ENCODE measurements at places on chromosomes 2 and 18.

GRCh38 chr2:200479692-200480265 lies 30.1 kb downstream of the KCTD18 start:
- DNase-seq = no peak

- DNase-seq = no peak
Observed at GRCh38 chr2:23445450-23445868, 60.5 kb downstream of the KLHL29 start.

- no peak for DNase-seq
Observed at GRCh38 chr2:19120941-19121750, 237.3 kb downstream of the OSR1 start.

DNA sequence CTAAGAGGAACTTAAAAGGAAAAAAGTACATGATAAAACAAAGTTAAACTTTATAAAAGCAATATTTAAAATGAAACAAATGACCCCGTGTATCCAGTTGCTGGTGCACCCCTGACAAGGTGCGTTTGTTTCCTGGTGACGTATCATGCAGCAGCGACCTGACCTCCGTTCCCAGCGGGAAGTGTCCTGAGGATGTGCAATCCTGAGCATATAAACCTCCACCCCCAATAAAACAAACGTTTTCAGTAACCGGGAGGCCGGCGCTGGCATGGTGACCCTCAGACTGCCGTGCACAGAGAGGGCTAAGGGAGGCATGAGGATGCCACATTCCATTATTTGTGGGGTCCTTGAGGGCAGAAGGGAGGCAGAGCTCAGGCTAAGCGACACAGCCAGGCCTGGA lies 14.8 kb downstream of the SLC66A2 start:
- no peak for DNase-seq

- no peak for DNase-seq
Observed at GRCh38 chr18:13605477-13605876, 120.9 kb downstream of the FAM210A start.

GRCh38 chr2:179936654-179937053 lies 70.4 kb downstream of the CWC22 start:
- DNase-seq = no peak

DNA sequence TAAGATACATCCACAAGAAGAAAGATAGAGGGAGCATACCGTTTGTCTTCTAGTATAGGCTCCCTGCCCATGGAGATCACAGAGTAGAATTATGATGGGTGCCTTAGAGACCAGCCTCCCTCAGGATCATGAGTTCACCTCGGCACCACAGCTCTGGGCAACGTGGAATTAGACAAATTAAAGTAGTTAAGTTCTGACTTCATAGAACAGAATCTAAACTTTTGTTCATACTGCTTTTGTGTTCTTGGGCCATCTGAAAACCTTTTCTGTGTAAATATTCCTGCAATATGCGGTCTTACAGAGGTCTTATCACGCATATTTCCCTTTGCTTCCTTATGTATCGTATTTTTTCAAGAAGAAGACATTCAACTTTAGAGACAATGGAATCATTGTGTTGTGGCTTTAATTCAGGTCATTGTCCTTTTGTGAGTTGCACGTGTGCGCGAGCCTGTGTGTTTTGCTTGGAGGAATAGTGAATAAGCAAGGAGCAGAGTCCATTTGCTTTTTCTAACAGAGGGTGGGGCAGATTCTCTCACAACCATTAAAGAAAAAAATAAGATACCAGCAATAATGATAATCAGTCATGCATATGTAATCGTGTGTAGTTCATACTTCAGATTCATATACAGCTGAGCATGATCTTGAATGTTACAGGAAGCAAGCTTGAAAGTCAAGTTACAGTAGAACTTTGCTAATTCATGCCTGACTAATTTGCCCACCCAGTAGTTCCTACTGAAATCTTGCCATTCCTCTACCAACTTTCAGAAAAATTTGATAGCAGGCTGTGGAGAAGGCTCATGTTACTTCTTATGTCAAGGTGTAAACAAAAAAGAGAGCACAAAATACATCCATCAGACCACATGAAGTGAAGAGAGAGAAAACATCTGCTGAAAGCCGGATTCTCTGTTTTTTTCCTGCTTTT lies 243.6 kb downstream of the NEDD4L start:
- no peak for DNase-seq

DNA sequence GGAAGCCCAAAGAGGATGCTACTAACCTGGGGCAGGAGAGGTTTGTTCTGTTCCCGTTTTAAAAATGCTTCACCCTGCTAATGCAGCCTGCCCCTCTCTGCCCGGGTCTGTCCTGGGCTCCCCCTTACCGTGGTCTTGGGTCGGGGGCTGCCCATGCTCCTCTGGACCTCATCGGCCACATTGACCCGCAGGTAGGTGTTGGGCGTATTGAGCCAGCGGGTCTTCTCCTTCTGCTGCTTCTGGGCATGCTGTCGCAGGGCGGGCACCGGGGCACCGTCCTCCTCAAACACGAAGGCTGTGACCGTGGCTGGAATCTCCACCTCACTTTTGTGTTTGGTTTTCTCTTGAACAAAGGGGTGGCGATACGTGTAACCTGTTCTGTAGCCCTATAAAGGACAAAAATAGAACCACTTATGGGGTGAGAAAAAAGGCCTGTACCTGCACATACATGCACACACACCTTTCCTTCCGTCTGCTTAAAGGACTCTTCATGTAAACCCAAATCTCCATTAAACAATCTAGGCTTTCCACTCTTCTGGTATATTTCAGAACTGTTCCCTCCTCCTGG lies 89.3 kb downstream of the ADD2 start:
- DNase-seq = no peak

- DNase-seq = no peak
Observed at GRCh38 chr2:168030862-168031624, 216.4 kb downstream of the STK39 start.

DNA sequence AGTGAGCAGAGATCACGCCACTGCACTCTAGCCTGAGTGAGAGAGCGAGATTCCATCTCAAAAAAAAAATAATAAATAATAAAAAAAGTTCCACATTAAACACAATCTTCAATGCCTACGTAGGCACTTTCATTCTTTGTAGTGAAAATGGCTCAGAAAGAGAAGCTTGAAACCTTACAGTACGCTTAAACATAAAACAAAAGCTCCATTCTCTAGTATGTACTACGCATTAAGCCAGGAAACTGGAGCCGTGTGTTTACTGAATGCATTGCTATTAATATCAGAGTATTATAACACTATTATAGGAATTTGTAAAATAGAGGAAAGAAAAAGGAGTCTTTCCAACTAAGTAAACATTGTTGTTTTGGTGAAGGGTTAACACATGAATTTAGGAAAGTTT lies 41.3 kb upstream of the LMAN1 start:
- DNase-seq = no peak

GRCh38 chr18:27301615-27302378 lies 116.7 kb upstream of the CHST9 start:
- DNase-seq = no peak

GRCh38 chr2:28405537-28405936 lies 12.9 kb downstream of the FOSL2 start:
- DNase-seq = no peak

GRCh38 chr2:57957238-57957637 lies 89.4 kb upstream of the VRK2 start:
- no peak for DNase-seq

DNA sequence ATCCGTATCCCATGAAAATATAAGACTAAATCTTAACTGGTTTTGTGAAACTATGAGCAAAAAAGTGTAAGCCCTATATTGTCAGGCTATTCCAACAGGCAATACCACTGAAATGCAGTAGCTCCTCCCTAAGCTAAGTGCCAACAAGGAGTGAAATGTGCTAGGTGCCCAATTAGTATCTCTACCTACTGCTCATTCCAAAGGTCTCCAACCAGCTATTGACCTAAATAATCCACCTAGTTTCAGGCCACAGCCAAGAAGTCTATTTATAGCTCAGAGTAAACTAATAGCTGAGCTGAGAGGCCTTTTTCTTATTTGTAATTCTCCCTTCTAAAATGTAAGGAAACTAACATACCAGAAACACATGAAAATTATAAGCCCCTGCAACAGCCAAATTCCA lies 482.2 kb downstream of the DCC start:
- no peak for DNase-seq

DNA sequence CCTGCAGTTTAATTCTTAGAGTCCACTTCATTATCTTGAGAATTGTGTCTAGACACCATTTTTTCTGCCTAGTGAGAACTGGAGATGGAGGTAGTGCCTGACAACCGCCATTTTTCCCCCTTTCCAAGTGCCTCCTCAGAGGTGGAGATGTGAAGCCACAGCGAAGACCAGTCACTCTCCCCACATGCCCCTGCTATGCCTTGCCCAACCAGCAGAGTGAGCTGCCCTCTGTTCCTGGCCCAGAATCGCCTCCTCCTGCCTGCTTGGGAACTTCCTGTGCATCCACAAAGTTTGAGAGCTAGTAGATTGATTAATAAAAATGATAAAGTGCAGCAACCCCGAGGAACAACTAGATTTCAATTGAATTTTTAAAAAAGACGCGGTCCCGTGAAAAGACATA lies 123.3 kb downstream of the CLIP4 start:
- DNase-seq = no peak

DNA sequence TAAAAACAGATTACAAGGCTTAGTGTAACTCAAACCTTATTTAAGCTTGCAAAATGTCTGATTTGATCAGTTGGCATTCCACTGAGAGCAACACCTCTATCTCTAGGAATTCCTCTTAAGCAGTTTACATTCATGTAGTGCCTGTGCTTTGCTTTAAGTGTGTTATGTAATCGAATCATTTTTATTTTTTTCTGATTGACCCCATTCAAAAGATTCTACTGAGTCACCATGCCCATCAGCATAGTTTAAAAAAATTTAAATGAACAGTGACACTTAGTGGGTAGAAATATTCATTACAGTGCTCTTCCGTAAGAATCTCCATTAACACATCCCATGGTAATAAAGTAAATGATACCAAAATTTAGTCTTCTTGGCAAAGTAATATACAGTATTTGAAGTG lies 67.8 kb upstream of the SLC4A10 start:
- no peak for DNase-seq

- no peak for DNase-seq
Observed at GRCh38 chr18:22219568-22220355, 50.4 kb downstream of the GATA6 start.

DNA sequence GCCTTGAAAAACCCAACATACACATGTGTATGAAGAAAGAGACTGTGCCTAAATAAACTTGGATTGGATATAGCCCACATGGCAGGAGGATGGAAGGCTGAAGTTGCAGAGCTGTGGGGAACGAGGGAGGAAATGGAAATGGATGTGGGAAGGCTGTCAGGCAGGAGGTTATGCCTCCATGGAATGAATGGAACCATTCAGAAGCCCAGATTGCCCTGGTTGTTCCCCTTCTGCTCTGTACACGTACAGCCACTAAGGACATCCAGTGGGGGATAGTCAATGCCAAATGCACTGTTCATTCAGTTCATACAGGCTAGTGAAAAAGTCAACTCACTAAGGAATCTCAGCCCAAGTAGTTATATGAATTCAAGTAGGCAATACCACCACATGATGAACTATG lies 463.7 kb downstream of the TNS1 start:
- DNase-seq = no peak

GRCh38 chr2:12074126-12074844 lies 327.9 kb downstream of the LPIN1 start:
- DNase-seq = no peak

- DNase-seq = no peak
Observed at GRCh38 chr2:10604604-10605003, 85.2 kb downstream of the NOL10 start.

DNA sequence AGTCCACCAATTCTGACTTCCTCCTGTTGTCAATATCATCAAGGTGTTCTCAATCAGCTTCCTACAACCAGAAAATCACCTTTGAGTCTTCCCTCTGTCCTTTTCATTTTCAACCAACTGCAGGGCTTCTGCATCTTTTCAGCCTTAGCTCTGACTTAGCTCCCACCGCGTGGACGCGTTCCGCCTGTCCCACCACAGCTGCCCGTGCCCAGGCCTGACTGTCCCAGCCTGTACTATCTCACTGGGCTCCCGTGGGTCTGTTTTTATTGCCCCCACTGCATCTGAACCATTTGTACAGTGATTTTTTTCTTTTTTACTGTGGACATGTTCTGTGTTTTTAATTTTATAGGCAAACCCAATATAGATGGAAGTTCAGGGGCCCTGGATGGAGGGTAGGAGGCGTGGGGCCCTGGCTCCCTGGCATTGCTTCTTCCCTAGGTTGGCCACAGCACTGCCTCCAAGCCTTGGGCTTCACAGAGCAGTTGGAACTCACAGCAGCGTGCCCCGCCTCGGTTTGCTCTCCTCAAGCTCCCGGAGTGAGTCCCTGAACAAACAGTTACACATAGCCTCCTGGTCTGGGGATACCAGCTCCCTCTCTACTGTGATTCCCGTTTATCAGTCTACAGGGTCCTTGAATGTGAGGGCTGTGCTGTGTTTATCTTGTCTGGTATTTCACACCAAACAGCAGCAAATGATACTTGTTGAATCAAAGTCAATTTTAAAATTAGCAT lies 280.6 kb upstream of the PXDN start:
- no peak for DNase-seq

DNA sequence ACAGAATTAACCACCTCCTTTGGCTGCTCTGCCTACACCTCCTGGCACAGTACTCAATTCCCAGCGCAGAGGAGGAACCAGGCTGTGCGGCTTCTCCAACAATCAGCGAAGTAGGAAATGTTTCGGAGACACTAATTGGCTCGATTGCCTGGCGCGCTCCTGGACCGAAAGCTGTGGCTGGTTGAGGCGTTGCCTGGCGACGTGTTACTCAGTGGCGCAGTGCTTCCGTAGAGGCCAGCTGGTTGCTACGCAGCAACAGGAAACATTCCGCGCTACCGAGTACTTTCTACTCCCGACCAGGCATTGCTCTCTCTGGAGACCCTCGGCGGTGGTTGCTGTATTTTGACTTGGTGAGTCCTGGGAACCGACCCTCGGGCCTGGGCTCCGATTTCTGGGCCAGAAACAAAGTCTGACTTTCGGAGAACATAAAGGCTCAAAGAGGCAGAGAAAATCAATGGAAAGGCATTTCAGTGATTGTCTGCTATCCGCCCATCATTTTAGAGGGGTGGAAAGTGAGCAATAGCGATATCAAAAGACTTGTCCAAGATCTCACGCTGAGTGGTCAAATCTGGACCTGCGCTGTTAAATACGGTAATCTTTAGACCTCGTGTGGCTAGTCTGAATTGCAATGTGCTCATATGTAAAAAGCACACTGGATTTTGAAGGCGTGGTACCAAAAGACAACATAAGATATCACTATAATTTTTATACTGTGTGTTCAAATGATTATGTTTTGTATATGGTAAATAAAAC lies at the start of gene DNAH6:
DNAH6 (plus strand) TSS at position 265 of the 753 bp plus-strand sequence. CDS start 1,329 bp downstream, outside the sequence.
- peak; percentile 56 for DNase-seq
